Glomerular endothelial cell (primary cell): ENCODE measurements at places on chromosomes 1 and 21. TPM values are rescaled to one million over a fixed set of nuclear protein-coding genes. Genes with fewer than 3 reads are reported as not detected.

Gene RAB3B
- 10.2 and 11.4 TPM in 2 replicates for total RNA-seq

Gene OR6K3
- total RNA-seq, result not detected in 2 replicates

Gene CRYAA
- total RNA-seq, result not detected in 2 replicates

Gene SNRNP40
- total RNA-seq, result 58.5 and 64.4 TPM in 2 replicates

Gene DOCK7
- 23.6 and 33.6 TPM in 2 replicates for total RNA-seq

Gene TRIM58
- 2.4 and 3.0 TPM in 2 replicates for total RNA-seq

DNA sequence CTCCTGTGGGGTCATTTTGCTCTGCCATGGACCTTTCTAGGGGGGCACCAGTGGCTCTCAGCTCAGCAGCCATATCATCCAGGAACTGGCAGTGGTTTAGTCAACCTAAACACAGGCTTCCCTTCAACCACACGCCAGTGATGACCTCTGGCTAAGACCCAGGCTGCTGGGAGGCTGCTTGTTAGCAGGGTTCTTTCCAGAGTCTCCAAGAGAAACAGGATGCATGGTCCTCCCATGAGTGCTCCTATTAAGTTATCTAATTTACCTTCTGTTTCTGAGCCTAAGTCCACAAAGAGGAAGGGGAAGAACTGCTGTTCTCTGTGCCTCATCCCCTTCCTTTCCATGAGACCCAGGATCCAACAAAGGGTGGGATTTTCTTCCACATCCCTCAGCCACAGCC, 137.3 kb upstream of the PLXNA2 start:
- DNase-seq, result no peak

DNA sequence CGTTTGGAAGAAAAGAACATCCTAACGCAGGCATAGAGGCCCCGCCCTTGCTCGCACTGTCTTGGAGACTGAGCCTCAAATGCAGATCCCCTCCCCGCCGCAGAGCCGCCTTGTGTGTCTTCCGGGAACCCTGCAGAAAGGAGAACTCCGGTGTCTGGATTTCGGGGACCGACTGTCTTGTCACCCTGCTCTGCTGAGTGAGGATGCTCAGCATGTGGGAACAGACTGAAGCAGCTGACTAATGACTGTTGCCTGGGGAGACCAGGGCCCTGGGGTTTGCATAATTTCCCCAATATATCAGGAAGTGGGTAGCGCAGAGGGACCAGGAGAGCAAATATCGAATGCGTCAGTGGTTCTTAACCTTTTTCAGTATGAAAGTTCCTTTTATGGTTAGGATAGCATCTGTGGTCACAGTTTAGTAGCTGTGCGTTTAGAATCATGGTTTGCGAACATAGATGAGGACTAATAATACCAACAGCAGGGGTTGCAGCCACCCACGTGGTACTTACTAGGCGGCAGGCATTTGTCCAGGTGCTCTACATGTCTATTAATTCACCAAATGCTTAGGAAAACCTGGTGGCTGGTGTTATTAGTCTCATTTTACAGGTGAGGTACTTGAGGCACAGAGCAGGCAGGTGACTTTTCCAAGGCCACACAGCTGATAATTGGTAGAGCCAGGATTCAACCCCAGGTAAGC, 14.3 kb downstream of the GPR137B start:
- DNase-seq, result no peak

DNA sequence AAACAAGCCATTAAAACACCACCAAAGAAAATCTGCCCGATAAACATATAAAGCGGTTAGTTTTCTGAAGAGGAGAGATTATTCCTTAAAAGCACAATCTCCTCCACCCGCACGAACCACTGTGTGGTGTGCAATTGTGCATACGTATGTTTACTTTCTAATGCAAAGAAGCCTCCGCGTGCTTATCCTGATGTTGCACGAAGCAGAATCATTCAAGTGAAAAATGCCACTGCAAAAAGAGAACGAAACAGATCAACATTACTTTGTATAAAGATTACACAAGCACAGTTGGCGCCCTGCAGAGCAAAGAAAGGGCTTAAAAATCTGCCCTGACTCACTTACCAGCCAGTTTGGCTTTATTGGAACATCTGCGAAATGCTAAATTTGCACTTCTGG, 166.8 kb downstream of the ZNF281 start:
- no peak for DNase-seq

GRCh38 chr1:168419736-168420135, 124.1 kb downstream of the XCL2 start:
- DNase-seq, result no peak

- DNase-seq, result no peak
These were observed 124.0 kb upstream of the SPATA6 start for GRCh38 chr1:48596046-48596445.

- no peak for DNase-seq
These were observed 149.9 kb downstream of the ZP4 start for GRCh38 chr1:237740846-237741245.

DNA sequence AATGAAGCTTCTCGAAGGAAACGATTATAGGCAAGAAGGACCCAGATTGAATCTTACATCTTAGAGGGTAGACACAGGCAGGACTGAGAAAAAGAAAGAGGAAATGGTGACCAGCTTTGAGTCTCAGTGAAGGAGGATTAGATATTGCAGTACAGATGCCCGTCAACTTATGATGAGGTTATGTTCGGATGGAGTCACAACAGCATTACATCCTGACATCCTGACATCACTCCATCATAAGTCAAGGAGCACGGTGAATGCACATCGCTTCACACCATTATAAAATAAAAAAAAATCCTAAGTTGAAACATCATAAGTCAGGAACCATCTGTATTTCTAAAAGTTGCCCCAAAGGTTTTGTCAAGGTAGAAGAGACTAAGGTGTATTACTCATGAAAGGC, 312.3 kb upstream of the PLXNA2 start:
- DNase-seq, result no peak

DNA sequence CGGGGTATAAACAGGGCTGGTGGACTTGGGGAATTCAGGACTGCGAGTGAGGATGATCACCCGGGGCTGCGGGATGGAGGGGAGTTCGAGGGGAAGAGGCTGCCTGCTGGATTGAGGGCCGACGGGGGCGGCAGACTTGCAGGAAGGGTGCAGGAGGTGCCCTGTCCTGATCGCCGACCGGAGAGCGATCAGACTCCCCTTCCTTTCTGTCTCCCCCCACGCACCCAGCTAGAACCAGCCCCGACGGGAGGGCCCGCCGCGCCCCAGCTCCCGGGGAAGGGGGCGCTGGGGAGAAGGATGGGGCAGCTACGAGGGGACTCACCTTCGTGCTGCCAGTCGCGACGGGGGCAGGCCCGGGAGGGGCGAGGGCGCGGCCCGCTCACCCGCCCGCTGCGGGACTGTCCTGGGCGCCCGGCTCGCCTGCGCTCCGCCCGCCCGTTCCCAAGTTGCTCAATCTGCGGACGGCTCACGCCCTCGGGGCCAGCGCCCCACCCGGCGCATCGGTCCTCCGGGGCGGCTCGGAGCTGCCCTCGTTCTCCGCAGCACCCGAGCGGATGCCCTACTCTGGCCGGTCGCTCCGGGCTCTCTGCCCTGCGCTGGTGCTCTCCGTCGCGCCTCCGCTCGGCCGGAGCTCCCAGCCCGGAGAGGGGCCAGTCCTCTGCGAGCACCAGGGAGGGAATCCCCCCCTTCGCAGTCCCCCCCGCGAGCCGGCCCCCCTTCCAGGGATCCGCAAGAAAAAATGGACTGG, at the start of gene RSPO1:
RSPO1 (minus strand) TSS at position 649 of the 748 bp plus-strand sequence. CDS start 5,231 bp downstream, outside the sequence.
- DNase-seq, result no peak

- no peak for DNase-seq
These were observed 102.7 kb downstream of the RUNX1 start for GRCh38 chr21:34946385-34946840.

DNA sequence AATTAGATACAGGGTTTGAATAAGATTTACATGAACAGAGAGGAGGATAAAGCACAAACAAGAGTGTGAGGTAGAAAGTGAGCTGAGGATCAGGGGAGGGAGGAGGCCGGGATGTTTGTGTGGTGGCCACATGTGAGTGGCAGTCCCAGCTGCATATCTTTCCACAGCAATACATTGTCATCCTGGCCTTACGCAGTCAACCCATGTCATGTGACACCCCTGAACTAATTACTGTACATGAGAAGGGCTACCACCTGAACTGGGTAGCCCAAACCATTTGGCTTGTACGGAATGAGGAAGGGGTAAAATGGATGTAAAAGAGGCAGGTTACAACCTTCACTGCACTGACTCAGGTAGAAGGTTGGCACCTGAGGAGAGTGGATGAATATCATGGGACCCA, 4.2 kb downstream of the SLAMF7 start:
- no peak for DNase-seq

DNA sequence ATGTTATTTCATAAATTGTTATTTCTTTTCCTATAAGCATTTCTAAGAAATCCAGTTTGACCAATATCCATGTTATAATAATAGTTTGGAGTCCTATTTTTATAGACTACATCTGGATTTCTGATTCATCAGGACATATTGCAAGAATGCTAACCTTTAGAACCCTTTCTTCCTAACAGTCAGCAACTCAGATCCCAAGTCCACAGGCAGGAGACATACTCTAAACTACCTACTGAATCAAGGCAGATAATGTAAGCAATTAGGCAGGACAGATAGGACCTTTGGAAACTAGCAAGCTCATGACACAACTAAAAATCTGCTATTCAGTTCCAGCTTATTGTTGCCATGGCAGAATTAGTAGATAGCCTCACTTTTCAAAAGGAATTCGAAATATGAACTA, 104.1 kb downstream of the DENND1B start:
- no peak for DNase-seq

DNA sequence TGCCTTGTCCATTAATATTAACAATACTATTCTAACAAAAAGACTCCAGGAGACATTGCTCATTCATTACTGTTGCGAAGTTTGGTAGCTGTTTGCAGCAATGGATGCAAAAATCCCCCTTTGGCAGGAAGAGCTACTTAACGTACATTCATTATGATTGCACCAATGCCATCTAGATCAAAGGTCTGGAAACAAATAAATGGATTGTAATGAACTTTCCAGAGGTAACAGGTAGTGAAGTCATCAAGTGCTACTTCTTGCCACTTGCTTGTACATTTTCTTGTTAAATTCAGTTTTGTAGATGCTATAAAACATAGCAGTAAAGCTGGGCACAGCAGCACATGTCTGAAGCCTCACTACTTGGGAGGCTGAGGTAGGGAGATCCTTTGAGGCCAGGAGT, 93.9 kb downstream of the DDAH1 start:
- no peak for DNase-seq

GRCh38 chr21:37202221-37203110, 64.7 kb downstream of the VPS26C start:
- DNase-seq, result no peak

DNA sequence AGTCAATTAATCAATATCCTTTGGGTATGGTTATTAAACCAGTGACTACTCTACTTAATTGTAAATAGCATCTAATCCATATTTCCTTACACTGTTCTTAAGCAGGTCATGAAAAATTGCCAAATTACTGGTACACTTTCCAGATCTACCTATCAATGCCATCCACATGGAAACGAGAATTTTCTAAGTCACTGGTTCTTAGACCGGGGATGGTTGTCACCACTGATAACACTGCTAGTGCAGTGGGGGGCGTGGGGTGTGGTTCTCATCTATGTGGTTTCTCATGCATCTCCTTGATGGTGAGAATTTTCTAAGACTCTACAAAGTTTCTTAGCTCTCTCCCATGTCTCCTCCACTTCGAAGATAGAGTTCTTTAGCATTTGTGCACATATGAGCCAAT, 63.7 kb upstream of the COG2 start:
- DNase-seq, result no peak

GRCh38 chr1:30834253-30834652, 74.3 kb downstream of the SDC3 start:
- DNase-seq, result no peak

- DNase-seq, result no peak
These were observed 3.5 kb downstream of the CELA2A start for GRCh38 chr1:15459771-15460707.

DNA sequence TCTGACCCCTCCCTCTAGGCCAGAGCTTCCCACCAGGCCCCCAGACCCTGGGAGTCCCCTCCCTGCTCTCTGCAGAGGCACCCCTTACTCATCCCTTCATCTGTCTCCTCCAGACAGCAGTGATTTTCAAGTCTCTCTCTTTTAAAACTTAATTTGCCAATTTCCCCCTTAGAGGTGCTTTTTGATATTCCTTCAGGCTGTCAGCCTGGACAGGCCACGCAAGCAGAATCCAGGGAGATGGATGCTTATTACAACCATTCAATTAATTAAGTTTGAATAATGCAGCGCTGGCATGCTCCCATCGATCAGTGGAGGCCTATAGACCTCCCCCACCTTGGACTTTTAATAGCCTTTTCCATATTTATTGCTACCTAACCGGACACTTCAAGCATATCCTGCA, 6.2 kb downstream of the CAMK2N1 start:
- DNase-seq, result no peak

DNA sequence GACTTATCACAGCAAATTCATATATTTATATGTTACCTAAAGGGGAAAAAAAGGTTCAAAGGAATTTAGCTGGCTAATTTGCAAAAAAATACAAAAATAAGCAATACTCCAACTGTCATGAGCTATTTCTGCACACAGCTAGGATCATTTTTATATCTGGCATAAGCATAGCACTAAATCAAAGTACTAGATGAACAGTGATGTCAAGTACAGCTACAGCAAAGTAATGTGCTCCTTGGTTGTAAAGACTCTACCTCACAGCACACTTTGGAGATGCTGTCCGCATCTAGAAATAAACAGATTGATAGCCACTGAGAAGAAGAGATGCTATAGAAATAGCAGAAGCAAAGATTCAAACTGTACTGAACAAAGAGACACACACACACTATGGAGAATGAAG, 125.4 kb downstream of the TGFBR3 start:
- DNase-seq, result no peak

DNA sequence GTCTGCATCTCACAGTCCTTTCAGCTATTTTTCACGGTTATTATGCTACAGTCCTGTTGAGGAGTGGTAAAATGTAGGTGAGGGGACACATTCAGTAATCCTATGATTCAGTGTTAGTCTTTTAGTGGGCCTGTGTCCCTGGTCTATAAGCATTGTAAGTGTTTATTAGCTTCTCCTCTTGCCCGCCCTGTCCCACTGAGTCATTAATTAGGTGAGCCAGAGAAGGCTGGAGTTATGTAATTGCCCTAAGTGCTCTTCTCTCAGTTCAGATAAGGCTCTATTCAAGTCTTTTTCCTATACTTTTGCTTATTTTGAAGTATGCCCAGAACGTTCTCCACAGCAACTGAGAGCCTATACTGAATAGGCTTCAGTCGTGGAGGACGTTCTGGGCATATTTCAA, 76.3 kb upstream of the ZRANB2 start:
- DNase-seq, result no peak

DNA sequence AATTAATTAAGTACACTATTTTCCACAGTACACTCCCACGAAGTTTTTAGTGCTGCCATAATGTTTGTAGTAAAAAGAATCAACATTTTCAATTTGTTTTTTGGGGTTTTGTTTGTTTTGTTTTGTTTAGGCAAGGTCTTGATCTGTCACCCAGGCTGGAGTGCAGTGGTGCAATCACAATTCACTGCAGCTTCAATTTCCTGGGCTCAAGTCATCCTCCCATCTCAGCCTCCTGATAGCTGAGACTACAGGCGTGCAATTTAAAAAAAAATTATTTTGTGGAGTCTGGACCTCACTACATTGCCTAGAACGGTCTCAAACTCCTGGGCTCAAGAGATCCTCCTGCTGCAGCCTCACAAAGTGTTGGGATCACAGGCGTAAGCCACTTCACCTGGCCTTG, 11.4 kb downstream of the GLUL start:
- DNase-seq, result no peak
